Stimulated activated CD8-positive, alpha-beta memory T cell treated with anti-CD3 and anti-CD28 coated beads, Interleukin-4, amount 100 ng/mL, for 4 hours (primary cell): ENCODE measurements at places on chromosomes 7 and 10.

DNA sequence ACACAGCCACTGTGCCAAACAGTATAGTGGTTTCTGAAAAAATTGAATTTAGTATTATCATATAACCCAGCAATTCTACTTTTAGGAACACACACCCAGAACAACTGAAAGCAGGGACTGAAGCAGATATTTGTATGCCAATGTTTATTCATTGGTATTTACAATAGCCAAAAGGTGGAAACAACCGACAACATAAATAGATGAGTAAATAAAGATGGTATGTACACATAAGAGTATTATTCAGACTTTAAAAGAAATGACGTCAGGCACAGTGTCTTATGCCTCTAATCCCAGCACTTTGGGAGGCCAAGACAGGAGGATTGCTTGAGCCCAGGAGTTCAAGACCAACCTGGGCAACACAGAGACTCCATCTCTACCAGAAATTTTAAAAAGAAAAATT, 7.2 kb downstream of the CDCA7L start:
- DNase-seq, result no peak

DNA sequence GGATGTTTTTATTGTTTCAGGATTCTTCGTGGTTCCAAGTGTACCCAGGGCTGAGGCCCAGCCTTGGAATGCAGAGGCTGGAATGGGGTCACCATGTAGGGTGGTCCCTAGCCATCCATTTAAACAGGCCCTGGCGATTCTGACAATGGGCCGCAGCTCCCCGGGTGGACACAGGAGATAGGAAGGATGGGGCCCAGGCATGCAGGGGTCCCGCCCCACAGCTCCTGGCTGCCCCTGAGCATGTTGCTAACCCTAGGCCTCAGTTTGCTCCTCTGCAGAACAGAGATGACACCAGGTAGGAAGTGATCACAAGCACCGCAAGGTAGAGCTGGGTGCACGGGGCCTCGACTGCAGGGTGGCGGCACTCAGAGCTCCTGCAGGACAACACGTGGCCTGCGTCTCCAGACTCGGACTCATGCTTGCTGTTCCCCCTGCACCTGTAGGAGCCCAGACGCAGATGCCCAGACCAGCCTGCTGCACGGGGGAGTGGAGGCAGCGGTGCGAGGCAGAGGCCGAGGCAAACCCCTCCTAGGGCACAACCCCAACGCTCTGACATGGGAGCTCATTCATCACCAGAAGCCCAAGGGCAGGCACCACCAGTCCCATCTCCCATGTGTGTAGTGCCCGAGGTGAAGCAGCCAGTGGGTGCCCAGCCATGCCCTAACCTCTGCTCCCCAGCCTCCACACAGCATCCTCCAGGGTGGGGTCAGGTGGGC, 25.5 kb downstream of the VIPR2 start:
- no peak for DNase-seq

- no peak for DNase-seq
Measured at GRCh38 chr7:138223402-138223879, 147.2 kb downstream of the AKR1D1 start.

GRCh38 chr7:14714161-14714728, 188.3 kb downstream of the DGKB start:
- DNase-seq, result no peak

- DNase-seq, result no peak
Measured at GRCh38 chr7:31873816-31874597, 187.0 kb downstream of the PPP1R17 start.

DNA sequence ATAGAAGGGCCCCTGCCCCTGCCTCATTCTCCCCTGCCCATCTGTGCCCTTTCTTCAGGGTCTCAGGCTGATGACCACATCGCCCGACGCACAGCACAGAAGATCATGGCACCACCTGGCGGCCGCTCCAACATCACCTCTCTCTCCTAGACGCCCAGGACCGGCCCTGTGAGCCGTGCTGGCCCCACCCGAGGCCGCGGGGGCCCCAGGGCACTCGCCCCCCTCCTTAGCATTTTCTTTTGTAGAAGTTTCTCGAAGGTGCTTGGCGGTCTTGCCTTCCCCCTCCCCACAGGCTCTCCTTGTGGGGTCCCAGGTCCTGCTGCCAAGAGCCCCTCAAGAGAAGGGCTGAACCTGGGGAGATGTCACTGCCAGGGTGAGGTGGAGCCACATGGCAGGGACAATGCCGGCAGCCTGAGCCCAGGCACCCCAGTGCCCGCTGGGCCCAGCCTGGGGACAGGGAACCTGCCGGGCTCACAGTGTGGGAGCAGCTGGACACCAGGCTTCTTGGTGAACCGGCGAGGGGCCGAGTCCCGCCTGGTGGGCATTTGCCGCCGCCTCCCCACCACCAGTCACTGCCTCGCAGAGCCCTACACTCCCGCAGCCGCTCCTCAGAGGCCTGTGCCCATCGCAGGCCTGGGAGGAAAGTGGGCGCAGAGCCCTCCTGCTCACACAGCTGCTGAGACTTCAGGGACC, 18.2 kb downstream of the DPYSL4 start:
- DNase-seq, result no peak

GRCh38 chr7:22666732-22667131, 60.3 kb upstream of the IL6 start:
- DNase-seq, result no peak

DNA sequence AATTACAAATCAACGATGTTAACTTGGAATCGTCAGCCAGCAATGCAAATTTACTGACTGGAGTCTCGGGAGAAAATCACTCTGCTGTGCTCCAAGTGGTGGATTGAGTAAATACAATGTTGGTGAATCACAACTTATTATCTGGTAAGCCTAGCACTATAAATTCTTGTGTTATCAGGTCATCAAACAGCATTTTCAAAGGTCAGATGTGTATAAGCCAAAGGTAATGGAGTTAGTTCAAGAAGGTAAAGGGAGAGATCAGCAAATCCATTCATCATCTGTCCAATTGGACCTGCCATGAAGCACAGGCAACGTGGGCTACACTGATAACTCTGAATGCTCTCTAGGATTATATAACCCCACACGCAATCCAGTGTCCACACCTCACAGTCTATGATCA, 13.9 kb downstream of the CUBN start:
- no peak for DNase-seq

- no peak for DNase-seq
Measured at GRCh38 chr7:106181658-106182265, 69.7 kb upstream of the SYPL1 start.

- DNase-seq, result no peak
Measured at GRCh38 chr10:77554996-77555397, 82.6 kb downstream of the KCNMA1 start.

- DNase-seq, result no peak
Measured at GRCh38 chr10:118102121-118102520, 55.4 kb upstream of the RAB11FIP2 start.

GRCh38 chr10:128851726-128852125, 615.3 kb upstream of the MGMT start:
- DNase-seq, result no peak

DNA sequence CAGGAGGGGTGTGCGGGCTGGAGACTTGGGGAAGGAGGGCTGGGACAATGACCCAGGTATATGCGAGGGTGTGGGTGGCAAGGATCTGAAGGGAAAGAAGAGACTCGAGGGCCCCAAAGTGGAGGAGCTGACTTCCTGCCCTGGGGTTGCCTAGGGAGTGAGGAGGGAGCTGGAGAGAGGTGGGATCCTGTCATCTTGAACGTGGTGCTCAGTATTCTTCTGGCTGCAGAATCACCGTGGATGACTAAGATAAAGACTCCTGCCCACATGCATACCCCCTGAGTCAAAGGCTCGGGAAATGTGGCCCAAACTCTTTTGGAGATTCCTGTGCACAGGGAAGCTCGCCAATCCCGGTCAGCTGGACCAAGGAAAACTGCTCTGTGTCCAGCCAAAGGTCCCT, 31.2 kb downstream of the COL17A1 start:
- no peak for DNase-seq

- no peak for DNase-seq
Measured at GRCh38 chr7:47576031-47576865, 5.7 kb downstream of the TNS3 start.

GRCh38 chr7:7769710-7770627, 51.6 kb upstream of the RPA3 start:
- no peak for DNase-seq

GRCh38 chr10:89563311-89563710, 27.9 kb upstream of the SLC16A12 start:
- no peak for DNase-seq

DNA sequence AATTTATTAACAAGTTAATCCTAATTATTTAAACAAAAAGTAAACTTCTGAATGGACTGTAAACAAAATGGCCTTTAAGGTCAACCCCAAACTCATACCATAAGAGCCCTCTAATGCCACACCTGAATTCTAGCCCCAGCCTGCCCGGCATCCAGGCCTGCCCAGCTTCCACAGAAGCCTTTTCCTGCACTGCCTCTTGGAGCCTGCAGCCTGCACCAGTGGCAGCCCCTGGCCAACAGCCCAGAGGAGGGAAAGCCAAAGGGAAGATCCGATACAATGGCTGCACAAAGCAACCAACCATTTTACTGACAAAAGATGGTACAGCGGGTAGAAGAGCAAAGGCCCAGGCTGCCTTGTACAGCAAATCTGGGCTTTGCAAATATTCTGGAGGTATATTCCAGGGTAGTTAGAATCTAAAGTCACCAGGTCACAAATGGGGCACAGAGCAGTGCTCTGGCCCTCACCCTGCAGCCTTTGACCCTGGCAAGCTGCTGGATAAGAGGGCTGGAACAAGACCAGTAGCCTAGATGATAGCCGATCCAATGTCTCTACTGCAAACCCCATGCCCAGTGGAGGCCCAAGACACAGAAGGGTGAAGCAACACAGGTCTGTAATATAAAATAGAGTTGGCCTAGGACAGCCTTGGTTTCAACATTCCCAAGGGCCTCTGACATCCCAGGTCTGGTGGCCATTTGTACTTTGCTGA, 12.5 kb upstream of the CH25H start:
- no peak for DNase-seq

DNA sequence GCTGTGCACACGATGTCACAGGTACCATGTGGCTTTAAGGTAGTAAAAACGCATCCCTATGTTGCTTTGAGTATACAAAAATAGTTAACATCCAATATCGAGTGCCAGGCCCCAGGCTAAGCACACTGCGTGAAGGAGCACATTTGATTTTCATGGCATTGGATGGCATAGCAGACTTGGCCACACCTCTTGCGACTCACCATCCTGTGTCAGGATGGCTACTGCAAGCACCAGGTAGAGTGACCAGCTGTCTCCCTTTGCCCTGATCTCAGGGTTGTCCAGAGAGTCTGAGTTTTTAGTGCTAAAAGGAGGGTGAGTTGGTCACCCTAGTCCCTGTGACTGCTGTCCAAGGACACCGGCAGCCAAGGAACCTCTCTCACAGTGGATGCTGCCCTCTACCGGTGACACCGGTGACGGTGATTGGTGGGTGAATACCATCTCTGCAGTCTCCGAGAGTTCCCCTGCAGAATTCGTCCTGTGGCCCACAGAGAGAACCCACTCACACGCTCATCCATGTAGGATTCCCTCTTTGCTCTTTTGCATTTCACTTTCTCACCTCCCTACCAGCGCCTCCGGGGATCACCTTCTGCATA, 76.1 kb downstream of the BICC1 start:
- DNase-seq, result no peak

DNA sequence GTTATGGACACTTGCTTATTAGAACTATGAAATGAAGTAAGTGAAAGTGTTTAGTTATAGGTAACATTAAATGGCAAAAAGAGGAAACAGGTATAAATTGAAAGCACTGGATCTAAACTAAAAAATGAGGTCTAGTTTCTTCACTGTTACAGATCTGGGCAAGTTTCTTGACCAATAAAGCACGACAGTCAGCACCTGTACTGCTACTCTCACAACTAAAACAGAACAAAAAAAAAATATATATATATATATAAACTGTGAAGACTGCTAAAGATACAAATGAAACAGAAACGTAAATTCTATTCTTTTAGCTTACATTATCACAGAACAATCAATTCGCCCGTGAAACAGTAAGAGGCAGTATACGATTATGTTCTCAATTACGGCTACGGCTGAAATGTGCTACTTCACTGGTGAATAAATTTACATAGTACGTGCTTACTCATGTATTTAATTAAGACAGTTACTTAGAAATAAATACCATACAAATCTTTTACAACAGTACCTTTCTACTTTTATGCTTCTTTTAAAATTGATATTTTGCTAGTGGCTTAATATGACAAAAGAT, 4.2 kb downstream of the AHR start:
- no peak for DNase-seq

- peak; percentile 71 for DNase-seq
Measured at GRCh38 chr7:2521952-2522591, 2.5 kb downstream of the LFNG start.

DNA sequence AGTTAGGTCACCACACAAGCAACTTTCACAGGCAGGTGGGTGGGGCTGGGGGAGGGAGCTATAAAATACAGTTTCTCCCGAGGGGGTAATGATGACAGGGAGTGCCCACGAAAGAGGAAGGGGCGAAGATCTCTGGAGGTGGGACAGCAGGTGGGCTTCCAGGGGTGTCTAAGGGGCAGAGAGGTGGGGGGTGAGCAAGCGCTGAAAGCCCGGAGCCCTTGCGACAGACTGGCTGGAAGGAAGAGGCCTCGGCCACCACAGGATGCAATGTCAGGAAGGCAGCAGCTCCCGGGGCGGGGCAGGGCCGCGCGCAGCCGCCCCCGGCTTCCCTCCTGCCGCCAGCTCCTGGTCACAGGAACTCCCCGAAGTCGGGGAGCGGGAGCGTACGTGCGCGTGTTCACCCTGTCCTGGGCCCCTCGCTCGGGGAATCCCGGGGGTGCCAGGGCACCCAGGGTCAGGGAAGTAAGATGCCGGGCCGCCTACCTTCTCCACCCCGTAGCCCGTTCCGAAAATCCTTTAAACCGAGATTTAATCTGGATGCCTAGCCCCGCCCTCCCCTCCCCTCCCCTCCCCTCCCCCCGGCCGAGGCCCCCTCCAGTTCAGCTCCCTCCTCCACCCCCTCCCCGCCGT, 105.2 kb upstream of the PPIF start:
- DNase-seq, result no peak

GRCh38 chr7:66442385-66442784, 186.3 kb upstream of the KCTD7 start:
- DNase-seq, result no peak

DNA sequence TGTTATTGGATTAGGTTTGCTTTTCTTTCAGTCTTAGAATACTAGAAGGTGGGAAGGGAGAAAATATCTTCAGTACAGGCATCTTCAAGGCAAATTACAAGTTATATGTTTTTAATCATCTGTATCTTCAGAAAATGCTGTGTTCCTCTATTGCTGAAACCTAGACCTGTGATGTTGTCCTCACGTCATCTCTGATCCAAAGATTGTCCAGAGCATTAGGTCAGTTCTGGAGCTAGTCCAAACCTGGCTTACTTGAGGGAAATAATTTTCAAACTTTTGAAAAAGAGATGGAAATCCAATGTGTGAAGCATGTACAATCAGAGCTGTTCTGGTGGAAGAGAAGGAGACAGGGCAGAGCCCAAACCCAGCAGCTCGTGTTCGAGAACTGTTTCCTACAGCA, 217.3 kb downstream of the ZEB1 start:
- DNase-seq, result no peak

DNA sequence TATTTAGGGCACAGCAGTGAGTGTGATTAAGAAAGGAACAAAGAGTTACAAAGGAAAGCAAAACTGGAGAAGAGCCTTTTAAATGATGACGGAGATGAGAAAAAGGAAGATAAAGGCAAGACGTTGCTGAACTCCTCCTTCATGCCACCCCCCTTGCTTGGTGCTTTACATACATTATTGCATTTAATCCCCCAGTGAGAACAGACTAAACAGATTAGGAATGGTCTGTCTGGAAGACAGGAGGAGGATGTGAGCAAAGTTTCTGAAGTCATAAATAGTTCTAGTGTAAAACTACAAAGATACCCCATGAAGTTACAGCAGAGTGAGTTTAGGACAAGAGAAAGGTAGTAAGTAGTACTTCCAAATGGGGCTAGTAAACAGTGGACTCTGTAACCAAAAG, 113.5 kb downstream of the PLCE1 start:
- DNase-seq, result no peak
